ENCODE measurements at places on chromosomes 3 and 15.

GRCh38 chr3:114829783-114830182 is 317.3 kb downstream of the ZBTB20 start:
- no peak for DNase-seq

GRCh38 chr3:8529181-8529637 is 27.6 kb downstream of the LMCD1 start:
- DNase-seq: no peak

GRCh38 chr15:49037546-49037940 is 8.7 kb downstream of the SECISBP2L start:
- DNase-seq: no peak

DNA sequence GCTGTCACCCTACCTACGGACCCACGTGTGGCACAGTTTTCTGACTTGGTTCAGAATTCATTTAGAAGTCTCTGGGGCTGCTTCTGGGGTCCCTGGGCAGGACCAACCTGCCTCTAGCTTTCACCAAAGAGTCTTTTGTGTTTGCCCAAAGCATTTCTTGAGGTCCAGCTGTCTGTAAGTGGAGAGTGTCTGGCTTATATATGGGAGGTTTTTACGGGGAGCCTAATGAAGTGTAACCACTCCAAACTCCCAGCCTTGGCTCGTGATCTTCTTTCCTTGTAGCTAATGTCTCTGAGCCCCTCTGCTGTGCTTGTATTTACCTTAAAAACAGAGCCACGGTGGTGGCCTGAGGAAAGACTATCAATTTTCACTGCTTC is 109.0 kb upstream of the CTDSPL start:
- DNase-seq: no peak

- DNase-seq: no peak
Measured at GRCh38 chr3:159831466-159831865, 157.2 kb upstream of the IL12A start.

GRCh38 chr3:155886915-155887314 is 16.5 kb downstream of the GMPS start:
- no peak for DNase-seq

- no peak for DNase-seq
Measured at GRCh38 chr3:182608832-182609231, 184.5 kb upstream of the ATP11B start.

- DNase-seq: no peak
Measured at GRCh38 chr3:56488812-56489600, 20.7 kb upstream of the ERC2 start.

- DNase-seq: no peak
Measured at GRCh38 chr3:147846854-147847478, 437.8 kb downstream of the ZIC1 start.

- no peak for DNase-seq
Measured at GRCh38 chr3:29721789-29722188, 440.9 kb downstream of the RBMS3 start.

DNA sequence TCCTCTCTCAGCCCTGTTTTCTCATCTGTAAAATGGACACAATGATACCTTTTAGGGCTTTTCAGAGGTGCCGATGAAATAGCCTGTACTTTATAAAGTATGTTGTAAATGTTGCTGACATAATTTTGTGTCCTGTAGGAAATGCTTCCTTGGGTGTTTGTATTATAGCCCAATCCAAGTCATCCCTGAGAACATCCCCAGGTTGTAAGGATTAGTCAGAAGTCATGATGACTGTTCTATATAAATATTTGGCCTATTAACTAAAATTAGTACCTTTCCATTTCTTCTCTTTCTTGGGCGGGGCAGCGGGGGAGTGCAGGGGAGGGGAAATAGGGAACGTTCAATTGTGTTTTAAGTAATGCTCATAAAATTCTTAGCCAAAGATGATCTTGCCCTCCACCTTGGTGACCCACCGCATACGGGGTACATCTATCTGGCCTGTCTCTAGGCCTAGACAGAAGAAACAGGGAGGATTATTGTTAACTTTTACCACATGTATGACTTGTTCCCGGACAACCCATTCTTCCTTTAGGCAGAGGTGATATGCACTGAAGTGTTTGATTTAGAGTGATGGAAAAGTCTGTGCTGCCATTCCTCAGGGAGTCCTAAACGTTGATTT is 120.7 kb downstream of the VGLL4 start:
- no peak for DNase-seq

GRCh38 chr3:78495301-78495700 is 1272.5 kb downstream of the ROBO1 start:
- DNase-seq: no peak

- DNase-seq: no peak
Measured at GRCh38 chr3:128235207-128235926, 82.1 kb downstream of the EEFSEC start.

GRCh38 chr3:182618981-182619591 is 174.2 kb upstream of the ATP11B start:
- DNase-seq: no peak
